Cerebellar nuclear complex (tissue), 1 donor: ENCODE measurements at places on chromosomes 13 and 19.

DNA sequence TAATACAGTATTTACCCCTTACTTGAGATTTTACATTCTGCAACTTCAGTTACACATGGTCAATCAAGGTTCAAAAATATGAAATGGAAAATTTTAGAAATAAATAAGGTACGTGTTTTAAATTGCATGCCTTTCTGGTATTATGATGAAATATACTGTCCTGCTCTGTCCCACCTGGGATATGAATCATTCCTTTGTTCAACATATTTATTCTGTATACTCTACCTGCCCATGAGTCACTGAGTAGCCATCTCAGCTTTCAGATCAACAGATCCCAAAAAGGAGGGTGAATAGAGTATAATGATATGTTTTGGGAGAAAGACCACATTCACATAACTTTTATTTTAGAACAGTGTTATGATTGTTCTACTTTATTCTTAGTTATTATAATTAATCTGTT, 37.8 kb downstream of the STOML3 start:
- DNase-seq = no peak

DNA sequence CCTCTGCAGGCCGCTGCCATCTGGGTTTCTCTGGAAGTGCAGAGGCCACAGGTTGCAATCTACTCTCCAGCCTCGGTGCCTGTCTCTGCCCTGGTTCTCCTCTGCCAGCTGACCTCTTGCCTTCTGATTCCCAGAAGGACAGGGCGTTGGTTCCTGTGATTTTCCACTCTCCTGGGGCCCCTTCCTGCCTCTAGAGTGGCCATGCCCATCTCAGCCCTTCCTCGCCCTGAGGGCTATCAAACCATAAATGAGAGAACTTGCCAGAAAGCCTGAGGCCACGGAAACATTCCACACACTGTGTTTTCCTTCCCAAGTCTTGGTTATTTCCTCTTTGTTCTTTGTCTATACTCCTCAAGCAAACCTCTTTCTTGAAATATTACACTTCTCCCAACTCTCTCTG, 146.2 kb downstream of the SHISA2 start:
- no peak for DNase-seq

DNA sequence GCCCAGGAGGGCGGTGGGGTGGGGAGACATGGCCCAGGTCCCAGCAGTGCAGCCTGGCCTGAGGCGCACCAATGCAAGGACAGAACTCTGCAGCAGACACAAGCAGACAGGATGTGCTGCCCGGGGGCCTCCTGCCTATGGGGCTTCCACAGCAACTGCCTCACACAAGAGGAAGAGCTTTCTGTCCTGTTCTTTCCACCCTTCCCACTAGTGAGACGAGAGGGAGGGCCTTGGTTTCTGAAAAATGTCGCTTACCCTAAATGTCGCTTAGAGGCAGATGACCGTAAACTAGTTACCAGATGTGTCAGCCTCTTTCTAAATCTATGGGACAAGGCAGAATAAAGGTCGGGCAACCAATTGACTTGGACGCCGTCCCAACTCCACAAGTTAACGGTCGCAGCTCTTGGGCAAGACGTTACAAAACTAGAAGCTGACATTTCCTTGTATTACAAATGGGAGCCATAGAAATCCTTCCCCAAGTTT, at the start of gene LAIR1:
LAIR1 (minus strand) TSS at position 157 of the 483 bp plus-strand sequence; CDS start at position 30, 127 bp downstream.
- DNase-seq = no peak

GRCh38 chr19:38361633-38362075, 12.7 kb upstream of the PSMD8 start:
- DNase-seq = no peak

DNA sequence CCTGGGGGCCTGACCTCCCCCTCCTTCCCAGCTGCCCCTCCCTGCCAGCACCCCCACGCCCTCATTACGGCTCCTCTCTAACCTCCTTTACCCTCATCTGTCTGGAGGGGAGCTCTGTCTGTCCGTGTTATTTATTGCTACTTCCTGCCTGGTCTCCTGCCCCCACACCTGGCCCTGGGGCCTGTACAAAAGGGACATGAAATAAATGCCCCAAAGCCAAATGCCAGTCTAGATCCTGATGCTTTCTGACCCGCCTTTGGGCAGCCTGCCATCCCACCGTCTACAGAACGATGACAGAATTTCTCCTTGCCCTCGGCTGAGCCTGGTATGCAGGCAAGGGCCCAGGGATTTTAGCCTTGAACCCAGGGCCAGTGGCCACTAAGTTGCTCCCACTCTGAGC, 15.4 kb upstream of the CD22 start:
- DNase-seq = no peak

DNA sequence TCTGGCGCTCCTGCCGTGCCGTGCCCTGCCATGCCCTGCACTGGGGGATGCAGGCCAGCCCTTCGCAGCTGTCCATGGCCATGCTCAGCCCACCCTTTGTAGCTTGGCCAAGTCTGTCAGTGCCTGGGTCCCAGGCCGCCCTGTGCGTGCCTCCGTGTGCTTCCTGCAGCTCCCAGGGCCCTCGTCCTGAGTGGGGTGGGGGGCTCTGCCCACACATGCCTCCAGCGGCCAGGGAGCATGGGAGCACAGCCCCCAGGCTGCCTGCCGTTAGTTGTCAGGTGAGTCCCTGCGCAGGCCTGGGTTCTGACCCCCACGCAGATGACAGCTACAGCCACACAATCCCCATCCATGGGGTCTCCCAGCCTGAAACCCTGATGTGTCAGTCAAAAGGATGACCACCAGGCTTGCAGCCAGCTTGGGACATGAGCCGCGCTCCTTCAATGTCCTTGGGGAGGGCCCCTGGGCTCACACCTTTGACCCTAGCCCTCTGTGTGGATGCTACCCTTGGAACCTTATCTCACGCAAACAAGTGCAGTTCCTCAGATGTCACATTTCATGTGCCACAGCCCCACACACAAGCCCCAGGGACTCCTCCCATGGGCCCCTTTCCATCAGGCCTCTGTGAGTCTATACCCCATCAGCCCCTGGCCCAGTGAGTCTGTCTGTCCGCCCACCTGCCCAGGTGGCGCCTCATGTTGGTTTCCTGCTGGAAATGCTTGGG, 24.5 kb downstream of the TMED1 start:
- no peak for DNase-seq

GRCh38 chr13:96822895-96823294, 171.4 kb downstream of the OXGR1 start:
- no peak for DNase-seq

- no peak for DNase-seq
Observed at GRCh38 chr13:73090116-73090822, 31.5 kb downstream of the KLF5 start.

DNA sequence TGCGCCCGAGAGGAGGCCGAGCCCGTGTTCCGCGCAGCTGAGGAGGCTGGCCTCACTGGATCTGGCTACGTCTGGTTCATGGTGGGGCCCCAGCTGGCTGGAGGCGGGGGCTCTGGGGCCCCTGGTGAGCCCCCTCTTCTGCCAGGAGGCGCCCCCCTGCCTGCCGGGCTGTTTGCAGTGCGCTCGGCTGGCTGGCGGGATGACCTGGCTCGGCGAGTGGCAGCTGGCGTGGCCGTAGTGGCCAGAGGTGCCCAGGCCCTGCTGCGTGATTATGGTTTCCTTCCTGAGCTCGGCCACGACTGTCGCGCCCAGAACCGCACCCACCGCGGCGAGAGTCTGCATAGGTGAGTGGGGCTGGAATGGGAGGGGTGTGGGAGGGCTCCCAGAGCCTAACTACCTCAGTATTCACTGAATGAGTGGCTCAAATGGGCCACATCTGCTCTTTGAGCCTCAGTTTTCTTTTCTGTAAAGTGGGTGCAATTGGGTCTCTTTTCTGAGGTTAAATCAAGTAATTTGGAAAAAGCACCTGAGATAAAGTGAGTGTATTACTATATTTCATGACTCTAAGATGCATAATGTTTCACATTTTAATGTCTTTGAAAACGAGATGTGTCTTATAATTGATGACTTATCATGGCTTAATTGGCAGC, 11.7 kb downstream of the GRIN2D start:
- DNase-seq = no peak

GRCh38 chr19:27774337-27774736, 1438.6 kb downstream of the UQCRFS1 start:
- DNase-seq = no peak

DNA sequence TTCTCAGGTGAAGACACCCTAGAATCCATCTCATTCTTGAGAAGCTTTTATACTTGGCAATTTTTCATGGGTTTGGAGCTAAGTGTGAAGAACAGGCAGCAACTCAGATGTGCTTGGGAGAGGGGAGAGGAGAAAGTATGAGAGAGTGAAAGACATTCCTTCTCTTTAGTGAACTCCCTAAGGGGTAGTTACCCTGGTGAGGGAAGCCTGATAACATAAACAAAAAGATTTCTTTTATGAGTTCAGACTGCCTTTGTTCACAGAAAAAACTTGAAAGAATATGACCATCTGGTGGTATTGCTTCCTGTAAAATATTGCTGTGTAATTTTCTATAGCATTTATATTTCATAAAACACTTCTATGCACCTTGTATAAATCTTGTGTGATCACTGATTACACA, at the start of gene STOML3:
STOML3 (minus strand) TSS at position 139 of the 400 bp plus-strand sequence; CDS start at position 29, 110 bp downstream.
- DNase-seq = no peak

DNA sequence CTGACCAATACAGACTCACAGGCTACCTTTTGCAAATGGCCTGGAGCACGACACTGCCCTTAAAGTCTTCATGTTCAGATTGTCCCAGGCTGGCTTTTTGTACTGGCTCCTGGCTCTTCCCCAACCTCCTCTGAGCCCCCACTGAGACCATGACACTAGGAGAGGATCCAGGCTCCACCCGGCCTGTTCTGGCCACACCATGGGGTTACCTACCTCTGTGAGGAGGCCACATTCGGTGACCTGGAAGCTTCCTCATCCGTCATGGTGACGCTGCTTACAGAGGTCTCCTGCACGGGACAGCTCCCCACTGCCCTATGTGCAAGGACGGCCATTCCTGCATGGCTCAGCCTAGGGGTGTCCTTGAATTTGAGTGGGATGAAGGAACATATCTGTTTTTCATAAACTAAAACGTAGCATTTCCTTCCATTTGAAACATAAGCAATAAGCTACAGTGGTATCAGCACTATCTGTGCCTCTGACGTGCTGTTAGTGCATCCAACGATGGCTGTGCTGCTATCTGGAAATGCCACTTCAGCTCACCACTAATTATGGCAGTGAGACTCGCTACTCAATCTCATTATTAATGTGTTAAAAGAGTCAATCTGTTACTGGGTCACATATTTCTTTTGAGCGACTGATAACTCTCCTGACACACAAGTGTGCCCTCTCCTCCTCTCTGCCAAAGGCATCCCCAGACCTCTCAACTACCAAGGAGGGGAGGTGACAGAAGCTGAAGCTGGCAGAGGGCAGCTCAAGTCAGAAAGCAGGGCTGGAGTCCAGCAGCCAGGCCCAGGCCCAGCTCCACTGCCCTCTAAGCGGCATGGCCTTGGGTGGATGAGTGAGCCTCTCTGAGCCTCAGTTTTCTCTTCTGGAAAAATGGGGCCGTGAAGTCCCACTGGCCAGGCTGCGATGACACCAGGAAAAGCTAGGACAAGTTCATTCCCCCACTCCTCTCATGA, 29.6 kb downstream of the ELL start:
- DNase-seq = no peak

GRCh38 chr19:51417107-51417809, at the start of gene SIGLEC10:
TSS of gene SIGLEC10 (minus strand) at chr19:51417642. CDS start at chr19:51417581, 61 bp downstream.
- no peak for DNase-seq

- DNase-seq = no peak
Observed at GRCh38 chr19:38409631-38410133, 6.8 kb downstream of the FAM98C start.
